ENCODE measurements at places on chromosomes 16 and 17.
A peak's percentile ranks its signal among the peaks of the same experiment; 100 is the strongest.

DNA sequence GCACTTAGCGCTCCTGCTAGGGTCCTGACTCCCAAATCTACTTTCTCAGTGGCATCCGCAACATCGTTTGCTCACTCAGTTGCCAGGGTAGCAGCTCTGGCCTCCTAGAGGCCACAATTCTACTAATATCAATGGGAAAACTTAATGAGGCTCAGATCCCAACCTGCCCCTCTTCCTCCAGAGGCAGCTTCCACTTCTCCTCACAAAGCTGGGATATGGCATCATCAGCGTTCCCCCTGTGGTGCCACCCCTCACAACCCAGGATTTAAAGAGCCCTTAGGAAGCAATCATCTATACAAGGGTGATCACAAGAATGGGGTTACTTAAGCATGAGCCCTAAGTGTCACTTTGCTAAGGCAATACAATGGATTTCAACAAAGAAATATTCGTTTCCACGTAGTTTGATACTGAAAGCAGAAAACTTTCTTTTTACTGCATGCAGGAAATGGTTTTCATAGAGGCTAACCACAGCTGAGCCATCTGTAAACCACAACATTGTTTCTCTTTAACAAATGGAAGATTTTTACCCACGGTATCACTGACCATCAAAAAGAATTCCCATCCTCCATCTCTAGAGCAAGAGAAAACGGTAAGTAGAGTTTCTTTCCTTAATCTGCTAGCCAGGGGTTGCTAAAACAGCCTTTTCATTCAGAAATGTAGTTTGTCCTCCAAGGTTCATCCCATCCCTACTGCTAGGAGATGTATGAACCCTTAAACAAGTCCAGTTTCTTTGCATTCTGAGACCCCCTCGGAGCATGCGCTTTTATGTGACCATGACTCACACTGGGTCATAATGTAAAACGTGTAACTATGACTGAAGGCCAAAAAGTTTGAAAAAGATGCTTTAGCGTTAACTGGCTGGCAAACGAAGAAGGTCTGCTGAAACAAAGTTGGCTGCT, 68.3 kb upstream of the BCAR1 start:
- DNase-seq = no peak

- no peak for DNase-seq
Observed at GRCh38 chr16:57825298-57826044, 23.2 kb upstream of the KIFC3 start.

GRCh38 chr17:12545877-12546513, 119.7 kb upstream of the MYOCD start:
- peak; percentile 53 for DNase-seq

DNA sequence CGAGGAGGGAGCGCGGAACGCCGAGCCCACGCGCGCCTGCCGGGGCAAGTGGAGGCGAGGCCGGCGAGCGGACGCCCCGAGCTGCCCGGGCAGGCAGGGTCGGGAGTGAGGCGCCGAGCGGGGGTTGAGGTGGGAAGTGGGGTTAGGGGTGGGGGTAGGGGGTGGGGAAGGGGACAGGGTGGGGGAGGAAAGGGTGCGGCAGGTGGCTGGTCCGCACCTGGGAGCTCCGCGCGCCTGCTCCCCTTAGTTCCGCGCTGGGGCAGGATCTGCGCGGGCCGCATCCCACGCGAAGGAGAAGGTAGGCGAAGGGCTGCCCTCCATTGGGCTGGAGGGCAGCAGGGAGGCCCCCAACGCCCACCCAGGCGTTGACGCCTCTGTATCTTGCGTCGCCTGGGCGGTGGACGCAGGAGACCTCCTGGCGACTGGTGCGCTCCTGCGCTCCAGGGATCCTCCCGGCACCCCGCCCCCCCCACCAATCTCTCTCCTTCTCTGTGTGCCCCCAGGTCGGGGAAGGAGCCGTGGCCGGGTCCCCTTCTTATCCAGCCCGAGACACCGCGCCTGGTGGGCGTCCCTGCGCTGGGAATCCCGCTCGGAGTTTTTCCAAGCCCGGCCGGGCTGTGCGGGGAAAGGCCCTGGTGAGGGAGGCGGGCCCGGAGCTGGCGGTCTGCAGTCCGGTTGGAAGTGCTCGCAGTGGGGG, 51.3 kb upstream of the AMZ2 start:
- no peak for DNase-seq

DNA sequence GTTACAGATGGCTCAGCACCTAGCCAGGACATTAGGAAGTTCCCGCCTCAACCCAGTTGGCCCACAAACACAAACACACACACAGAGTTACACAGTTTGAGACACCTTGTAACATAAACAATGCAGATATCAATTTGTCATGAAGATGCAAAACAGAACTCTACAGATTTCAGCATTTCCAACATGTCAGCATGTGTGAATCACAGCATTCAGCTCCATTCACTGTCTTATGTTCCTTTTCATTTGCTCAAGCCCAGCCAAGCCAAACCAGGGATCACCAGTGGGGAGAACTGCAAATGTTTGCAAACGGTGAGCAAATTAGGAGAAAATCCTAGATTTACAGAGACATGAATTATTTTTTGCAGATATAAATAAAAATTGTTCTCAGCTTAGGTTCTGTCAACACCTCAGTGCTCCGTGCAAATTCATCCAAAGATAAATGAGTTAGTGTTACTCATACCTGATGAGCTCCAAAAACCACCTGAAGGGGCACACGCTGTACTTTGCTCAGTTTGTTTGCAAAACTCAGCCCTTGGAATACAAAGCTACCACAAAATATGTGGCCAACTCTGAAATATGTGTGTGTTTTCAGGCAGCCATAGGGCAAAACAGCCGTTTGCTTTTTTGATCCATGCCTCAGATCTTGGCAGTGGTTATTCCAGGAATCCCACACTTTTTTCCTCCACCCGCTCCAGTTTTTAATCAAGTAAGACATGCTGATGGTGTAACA, 16.3 kb upstream of the COX10 start:
- DNase-seq = no peak

DNA sequence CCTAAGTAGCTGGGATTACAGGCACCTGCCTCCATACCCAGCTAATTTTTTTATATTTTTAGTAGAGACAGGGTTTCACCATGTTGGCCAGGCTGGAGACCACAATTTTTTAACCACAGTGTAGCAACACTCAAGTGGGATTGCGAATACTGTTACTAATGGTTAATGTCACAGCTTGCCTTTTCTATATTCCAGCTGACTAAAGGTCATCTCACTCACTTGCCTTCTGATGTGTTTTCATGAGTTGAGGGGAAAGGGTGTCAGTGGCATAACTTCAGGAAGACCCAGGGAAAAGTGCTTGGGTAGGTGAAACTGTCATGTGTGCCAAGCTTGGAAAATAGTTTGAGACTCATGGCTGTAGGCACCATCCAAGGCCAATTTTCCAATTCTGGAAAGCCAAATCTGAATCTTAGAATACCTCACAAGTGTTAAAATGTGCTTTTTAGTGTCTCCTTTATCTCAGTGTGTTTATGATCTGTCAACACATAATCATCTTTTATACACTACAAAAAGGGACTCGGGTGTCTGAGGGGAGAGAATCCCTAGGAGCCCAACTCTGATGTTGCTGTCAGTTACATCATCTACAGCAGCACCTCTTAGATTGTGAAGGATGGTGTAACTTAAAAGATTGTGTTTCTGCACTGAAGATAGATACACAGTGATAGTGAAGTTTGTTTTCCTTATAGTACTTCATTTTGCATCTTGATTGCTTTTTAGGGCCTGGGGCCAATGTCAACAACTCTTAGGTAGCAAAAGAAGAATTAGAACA, 27.1 kb downstream of the OGFOD1 start:
- DNase-seq = no peak

GRCh38 chr16:75343286-75343685, 90.0 kb downstream of the CFDP1 start:
- no peak for DNase-seq
